AG04449 (cell line): ENCODE measurements at places on chromosomes 3 and 15.

- DNase-seq = no peak
Observed at GRCh38 chr3:40997711-40998519, 201.4 kb upstream of the CTNNB1 start.

DNA sequence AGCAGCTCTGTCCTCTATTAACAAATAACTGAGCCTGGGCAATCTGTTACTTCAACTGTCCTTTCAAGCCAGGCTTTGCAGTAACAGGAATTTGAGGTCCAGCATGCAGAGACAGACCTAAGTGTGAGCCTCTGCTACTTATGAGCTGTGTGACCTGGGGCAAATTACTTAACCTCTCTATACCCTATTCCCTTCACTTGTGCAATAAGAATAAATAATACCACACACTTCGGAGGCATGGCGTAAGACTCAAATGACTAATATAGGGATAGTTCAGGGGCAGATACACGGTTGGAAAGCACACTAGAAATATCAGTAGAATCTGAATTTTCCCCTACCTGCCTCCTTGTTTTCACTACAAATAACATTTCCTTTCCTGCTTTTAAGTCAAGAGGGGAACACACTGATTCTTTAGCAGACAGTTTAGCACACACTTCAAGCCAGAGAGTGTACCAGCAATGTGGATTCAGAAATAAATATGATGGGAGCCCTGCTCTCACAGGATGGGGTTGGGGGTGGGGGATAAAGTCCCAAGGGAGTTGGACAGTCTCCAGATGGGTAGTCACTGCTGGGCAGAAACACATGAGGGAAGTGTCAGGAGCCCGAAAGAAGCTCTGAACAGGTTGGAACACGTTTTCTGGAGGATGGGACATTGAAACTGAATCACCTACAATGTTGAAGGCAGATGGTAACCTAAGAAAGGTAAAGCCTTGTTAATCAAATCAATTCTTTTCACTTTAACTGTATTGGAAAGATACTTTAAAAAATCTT is 61.8 kb upstream of the RBP1 start:
- DNase-seq = no peak

GRCh38 chr15:93703092-93703739 is 528.1 kb upstream of the MCTP2 start:
- DNase-seq = no peak

DNA sequence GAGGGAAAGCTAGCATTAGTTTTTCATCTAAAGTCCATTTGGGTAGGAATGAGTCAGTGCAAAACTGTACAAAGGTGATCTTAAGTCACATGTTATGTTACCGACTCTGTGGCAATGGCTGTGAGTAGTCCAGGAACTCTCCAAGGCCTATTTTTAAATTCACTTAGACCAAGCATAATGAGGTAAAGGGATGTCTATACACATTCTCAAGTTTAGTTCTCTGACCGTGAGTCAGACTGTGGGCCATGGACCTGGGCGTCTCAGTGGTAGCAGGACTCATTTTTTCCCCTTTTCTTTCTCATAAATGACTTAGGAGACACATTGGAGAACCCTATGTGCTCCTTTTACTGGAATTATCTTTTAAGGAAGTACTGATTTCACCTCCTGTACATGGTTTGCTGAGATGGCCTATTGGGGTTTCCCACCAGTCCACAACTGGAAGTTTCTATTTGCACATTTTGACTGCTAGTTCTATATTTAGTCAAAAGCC is 488.7 kb upstream of the TPRG1 start:
- peak; percentile 91 for DNase-seq

- DNase-seq = no peak
Observed at GRCh38 chr3:171558188-171558696, 98.0 kb upstream of the TNIK start.
